ENCODE measurements at places on chromosomes 7 and 10. TPM values are rescaled to one million over a fixed set of nuclear protein-coding genes. Genes with fewer than 3 reads are reported as not detected.

The TRIM73 gene
- total RNA-seq, result 45.0 TPM

The SPACDR gene
- total RNA-seq, result 1.3 TPM

The RELN gene
- total RNA-seq, result not detected

DNA sequence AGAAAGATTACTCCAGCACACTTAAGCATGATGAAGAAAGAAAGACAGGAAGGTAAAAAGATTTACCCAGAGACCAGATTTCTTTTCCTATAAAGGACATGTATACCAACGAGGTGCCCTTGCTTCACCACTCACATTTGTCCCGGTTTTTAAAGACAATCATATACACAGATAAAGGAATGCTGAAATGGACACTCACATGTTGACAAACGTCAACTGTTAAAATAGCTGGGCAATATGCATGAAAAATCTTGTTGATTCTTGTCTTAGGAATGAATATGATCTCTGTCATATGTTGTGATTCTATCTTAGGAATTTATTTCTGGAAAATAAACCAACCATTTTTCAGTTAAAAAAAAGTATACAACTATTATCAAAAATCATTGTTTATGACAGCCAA lies 158.2 kb downstream of the SRPK2 start:
- no peaks in the 10 kb centered on the region for H3K36me3 ChIP-seq
- no peaks in the 10 kb centered on the region for H3K4me1 ChIP-seq
- H3K4me3 ChIP-seq, result no peak overlapping the region
- DNase-seq, result no peak

DNA sequence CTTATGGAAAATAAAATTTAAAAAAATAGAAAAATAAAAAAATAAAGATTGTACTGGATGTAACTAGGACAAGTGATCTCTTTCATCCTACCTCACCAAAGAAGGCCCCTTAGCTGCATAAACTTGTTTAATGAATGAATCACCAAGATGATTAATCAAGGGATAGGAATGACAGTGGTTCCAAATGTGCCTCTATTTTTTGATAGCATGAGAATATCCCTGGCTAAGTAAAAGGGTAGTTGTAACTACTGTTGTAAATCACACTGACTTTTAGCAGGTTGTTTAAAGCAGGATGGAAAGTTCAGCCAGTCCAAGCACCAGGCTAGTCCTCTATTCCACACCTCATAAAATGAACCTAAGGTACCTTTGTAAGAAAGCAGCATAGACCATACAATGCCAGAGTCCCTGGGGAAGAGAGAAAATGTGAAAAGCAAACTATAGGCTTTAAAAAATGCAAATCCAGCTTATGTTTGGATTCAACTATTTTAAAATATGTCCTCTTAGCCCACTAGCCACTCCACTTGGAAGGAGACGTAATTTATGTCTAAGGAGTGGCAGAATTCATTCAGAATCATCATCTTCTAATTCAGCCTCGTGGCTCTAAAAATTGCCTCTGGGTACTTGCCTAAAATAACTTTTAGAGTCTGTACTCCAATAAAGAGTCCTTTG lies 126.8 kb downstream of the SKIDA1 start:
- H3K4me3 ChIP-seq, result no peak overlapping the region
- H3K27ac ChIP-seq, result no peak overlapping the region
- DNase-seq, result no peak
- H3K4me1 ChIP-seq, result no peaks in the 10 kb centered on the region

DNA sequence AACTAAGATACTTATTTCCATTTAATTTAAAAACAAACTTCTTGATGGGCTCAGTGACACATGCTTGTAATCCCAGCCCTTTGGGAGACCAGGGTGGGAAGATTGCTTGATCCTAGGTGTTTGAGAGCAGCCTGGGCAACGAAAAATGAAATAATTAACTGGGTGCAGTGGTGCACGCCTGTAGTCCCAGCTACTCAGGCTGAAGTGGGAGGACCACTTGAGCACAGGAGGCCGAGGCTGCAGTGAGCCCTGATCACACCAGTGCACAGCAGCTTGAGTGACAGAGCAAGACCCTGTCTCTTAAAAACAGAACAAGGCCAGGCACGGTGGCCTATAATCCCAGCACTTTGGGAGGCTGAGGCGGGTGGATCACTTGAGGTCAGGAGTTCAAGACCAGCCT lies 37.4 kb downstream of the AVL9 start:
- no peak overlapping the region for H3K4me3 ChIP-seq
- no peaks in the 10 kb centered on the region for H3K36me3 ChIP-seq
- no peaks in the 10 kb centered on the region for H3K27me3 ChIP-seq
- peaks cover 10% of the 10 kb centered on the region for H3K4me1 ChIP-seq
- no peak overlapping the region for H3K27ac ChIP-seq
- DNase-seq, result no peak

DNA sequence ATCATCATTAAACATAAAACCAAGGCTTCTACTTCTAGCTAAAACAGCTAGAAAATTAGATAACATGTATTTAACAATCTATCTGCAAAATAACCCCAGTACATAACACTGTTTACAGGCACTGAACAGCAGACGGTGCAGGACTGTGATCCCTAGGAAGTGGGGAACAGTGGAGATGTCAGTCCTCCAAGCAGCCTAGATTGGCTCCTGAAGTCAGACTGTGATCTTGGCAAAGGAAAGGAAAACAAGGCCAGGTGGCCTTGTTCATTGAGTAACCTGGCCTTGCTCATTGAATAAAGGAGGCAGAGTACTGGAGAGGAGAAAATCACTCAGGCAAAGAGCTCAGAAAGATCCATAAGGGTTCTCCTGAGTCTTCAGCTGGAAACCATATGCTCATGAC lies 77.7 kb upstream of the DIP2C start:
- H3K27ac ChIP-seq, result no peak overlapping the region
- H3K4me1 ChIP-seq, result no peaks in the 10 kb centered on the region
- no peaks in the 10 kb centered on the region for H3K36me3 ChIP-seq
- DNase-seq, result no peak
- H3K4me3 ChIP-seq, result no peak overlapping the region
- H3K27me3 ChIP-seq, result no peaks in the 10 kb centered on the region

GRCh38 chr7:34846976-34847375 lies 189.0 kb downstream of the NPSR1 start:
- no peak overlapping the region for H3K27ac ChIP-seq
- H3K36me3 ChIP-seq, result no peaks in the 10 kb centered on the region
- no peak for DNase-seq

GRCh38 chr10:28631896-28632583 lies 45.3 kb upstream of the BAMBI start:
- no peaks in the 10 kb centered on the region for H3K4me1 ChIP-seq
- no peak for DNase-seq
- no peak overlapping the region for H3K27ac ChIP-seq
- H3K36me3 ChIP-seq, result no peaks in the 10 kb centered on the region
- no peak overlapping the region for H3K4me3 ChIP-seq

Data from T-cell (primary cell).